ENCODE measurements at places on chromosomes 11 and 22.
A peak's percentile ranks its signal among the peaks of the same experiment; 100 is the strongest.

- no peak for DNase-seq
These were observed 37.2 kb downstream of the TMEM123 start for GRCh38 chr11:102415304-102415916.

DNA sequence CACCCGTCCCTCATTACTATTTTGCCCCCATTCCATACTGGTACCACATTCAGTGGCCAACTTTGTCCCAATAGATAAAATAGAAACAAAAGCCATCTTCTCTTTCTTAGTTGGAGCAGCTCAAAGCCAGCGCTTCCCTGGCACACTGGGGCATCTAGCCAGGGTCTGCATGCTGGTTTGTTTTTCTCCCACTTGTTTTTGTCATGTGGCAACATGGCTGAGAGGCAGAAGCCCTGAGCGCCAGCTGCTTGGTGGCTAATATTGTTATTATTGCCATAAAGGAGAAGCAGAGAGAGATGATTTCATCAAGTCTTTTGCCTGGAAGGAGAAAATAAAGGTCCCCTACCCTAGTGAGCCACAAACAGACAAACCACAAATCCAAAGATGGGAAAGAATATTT, 48.4 kb upstream of the CRTAM start:
- no peak for DNase-seq

DNA sequence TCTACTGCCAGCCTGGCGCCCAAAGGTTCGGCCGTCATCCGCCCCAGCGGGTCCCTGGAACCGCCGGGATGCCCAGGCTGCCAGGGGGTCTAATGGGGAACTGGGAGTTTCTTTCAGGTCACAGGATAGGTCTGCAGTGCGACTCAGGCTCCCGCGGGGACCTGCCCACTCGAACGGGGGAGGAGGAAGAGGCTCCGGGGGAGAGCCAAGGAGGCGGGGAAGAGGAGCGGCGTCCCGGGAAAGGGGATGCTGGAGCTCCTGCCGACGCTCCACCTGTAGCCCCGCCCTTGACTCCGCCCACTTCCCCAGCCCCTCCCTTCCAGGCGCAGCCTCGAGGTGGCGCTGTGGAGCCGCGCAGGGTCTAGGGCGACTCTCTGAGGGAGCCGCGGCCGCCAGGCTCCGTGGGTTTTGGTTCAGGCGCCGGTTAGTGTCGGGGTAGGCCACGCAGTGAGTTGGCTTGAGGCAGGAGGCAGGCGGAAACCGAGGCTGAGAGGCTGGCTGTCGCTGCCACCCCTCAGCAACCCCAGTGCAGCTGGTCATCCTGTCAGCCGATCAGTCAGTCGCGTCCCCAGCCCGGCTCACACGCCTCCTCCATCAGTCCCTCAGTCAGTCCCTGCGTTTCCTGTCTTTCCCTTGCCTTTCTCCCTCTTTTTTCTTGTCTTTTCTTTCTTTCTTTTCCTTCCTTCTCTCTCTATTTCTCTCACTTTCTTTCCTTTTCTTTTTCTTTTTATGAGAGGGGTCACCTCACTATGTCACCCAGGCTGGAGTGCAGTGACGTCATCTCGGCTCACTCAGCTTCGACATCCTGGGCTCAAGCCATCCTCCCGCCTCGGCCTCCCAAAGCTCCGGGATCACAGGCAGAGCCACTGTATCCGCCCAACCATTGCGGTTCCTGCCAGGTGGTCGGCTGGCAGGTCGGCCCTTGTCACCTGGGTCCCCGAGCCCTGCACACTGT, 26.4 kb downstream of the YWHAH start:
- peak; percentile 11 for DNase-seq

- DNase-seq: no peak
These were observed 6.6 kb upstream of the KCTD17 start for GRCh38 chr22:37044634-37045625.

DNA sequence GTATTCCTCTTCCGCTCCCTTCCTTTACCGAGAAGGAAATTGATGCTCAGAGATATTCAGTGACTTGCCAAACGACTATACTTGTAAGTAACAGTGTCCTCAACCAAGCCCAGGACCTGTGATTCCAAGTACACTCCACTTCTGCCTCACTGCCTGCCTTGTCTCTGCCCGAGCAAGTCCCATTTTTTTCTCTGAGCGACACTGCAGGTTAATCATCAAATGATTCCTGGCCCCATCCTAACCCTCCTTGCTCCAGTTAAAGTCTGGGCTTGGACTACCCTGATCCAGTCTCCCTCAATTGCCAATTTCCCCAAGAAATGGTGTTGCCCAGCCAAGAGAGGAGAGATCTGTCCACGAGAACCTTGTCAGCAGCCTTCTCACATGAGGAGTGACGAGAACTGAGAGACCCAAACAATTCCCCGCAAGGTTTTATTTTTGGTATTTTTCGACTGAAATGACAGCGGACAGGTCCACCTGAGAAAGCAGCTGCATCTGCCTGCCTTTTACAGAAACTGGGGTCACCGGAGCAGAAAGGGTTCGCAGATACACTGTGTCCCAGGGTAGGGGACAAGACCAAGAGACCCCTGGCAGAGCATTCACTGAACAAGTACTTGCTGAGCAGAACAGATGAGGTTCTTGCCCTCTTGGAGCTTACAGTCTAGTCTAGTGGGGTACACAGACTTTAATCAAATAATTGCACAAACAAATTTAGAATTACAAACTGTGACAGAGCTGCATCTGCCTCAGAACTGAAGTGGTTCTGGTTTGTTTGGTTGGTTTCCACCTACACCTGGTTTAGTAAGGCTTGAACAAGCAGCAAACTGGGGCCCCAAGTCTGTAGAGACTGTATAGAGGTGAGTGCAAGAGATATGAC, 11.4 kb downstream of the POU2AF1 start:
- no peak for DNase-seq

- DNase-seq: no peak
These were observed 39.4 kb downstream of the GNB1L start for GRCh38 chr22:19815093-19815822.

DNA sequence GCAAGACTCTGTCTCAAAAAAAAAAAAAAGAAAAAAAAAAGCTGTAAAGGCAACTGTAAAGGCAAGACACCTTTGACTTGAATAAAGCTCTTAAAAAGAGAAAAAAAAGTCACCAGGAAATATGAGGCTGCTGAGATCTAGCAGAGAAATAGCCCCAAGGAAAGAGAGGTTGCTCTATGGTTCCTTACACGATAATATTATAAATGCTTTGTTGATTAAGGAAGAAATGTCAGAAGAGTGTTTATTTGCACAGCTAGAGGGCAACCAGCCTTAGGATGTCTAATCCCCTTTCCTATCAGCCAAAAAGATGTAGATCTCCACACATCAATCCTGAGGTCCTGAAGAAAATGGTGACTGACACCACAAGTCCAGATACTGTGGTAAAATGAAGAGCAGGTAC, 32.0 kb downstream of the RBFOX2 start:
- DNase-seq: no peak

DNA sequence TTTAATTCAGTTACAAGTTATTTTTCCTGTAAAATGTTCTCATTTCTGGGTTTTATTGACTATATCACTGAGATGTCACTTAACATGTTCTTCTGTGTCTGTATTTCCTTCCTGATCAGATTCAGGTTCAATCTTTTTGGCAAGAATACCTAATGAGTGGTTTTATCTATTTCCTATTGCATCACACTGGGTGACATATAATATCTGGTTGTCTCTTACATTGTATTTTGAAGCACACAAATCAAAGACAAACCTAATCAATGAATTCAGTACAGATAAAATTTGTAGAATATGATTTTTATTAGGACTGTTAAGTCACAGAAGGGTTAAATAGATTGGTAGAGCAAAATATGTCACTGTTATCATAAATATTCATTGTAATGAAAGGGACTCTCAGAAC, 60.4 kb downstream of the BCL2L13 start:
- DNase-seq: no peak

GRCh38 chr11:117187799-117188481, 9.4 kb downstream of the SIDT2 start:
- no peak for DNase-seq

- DNase-seq: no peak
These were observed 95.1 kb upstream of the PLET1 start for GRCh38 chr11:112355726-112356125.

- no peak for DNase-seq
These were observed 15.1 kb downstream of the MTMR2 start for GRCh38 chr11:95908826-95909225.

Data from cortex of kidney (tissue), 1 donor.